Naive thymus-derived CD4-positive, alpha-beta T cell (primary cell): ENCODE measurements at places on chromosomes 7 and 10. TPM values are rescaled to one million over a fixed set of nuclear protein-coding genes. Genes with fewer than 3 reads are reported as not detected.

The SPDYE1 gene
- total RNA-seq = not detected

The HOXA2 gene
- total RNA-seq = not detected in 2 replicates

The CALHM2 gene
- 19.3 TPM for total RNA-seq

DNA sequence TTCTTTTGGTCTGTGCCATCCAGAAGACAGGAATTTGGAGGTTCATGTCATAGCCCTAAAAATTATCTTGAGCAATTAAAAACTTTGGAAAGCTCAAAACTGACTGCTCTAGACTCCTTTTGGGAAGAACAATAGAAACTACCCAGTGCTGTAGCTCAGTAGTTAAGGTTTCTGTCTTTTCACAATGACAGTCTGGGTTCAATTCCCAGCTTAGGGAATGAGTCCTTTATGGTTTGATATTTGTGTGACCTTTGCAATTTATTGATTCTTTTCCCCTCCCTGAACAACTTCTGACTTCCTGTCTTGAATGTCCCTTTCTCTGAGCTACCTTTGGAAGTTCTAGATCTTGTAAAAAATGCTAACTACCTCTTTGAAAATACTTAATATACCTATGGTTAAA lies 603.3 kb upstream of the IGFBP3 start:
- H3K36me3 ChIP-seq = no peaks in the 10 kb centered on the region
- DNase-seq = no peak
- H3K4me3 ChIP-seq = no peak overlapping the region
- no peaks in the 10 kb centered on the region for H3K4me1 ChIP-seq

The THNSL1 gene
- total RNA-seq = 2.5 and 2.6 TPM in 2 replicates

The PAPOLB gene
- not detected for total RNA-seq

The ARHGAP22 gene
- total RNA-seq = 1.6 TPM

The GNGT1 gene
- not detected for total RNA-seq

- no peak overlapping the region for H3K4me3 ChIP-seq
- no peak for DNase-seq
- no peaks in the 10 kb centered on the region for H3K36me3 ChIP-seq
Measured at GRCh38 chr10:90915766-90916075, 5.2 kb downstream of the ANKRD1 start.

The NEBL gene
- total RNA-seq = 0.13 TPM

DNA sequence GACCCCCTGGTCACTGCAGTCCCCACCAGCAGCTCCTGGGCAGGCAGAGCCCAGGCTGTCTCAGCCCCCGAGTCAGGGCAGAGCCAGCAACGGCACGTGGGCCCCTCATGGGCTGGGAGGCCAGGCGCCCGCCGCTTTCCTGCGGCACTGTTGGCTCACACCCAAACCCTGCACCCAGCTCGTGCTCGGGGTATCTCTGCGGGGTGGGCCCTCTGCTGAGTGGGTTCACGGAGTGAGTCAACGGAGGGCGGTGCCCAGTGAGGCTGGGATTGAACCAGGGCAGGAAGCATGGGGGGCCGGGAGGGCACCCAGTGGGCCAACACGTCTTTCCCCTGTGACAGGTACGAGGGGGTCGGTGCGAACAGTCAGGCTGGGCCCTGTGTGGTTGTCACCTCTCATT lies 28.9 kb downstream of the ADAP1 start:
- peaks cover 30% of the 10 kb centered on the region for H3K4me1 ChIP-seq
- no peaks in the 10 kb centered on the region for H3K36me3 ChIP-seq
- H3K27ac ChIP-seq = no peak overlapping the region
- H3K27me3 ChIP-seq = no peaks in the 10 kb centered on the region

The PAX2 gene
- not detected for total RNA-seq

DNA sequence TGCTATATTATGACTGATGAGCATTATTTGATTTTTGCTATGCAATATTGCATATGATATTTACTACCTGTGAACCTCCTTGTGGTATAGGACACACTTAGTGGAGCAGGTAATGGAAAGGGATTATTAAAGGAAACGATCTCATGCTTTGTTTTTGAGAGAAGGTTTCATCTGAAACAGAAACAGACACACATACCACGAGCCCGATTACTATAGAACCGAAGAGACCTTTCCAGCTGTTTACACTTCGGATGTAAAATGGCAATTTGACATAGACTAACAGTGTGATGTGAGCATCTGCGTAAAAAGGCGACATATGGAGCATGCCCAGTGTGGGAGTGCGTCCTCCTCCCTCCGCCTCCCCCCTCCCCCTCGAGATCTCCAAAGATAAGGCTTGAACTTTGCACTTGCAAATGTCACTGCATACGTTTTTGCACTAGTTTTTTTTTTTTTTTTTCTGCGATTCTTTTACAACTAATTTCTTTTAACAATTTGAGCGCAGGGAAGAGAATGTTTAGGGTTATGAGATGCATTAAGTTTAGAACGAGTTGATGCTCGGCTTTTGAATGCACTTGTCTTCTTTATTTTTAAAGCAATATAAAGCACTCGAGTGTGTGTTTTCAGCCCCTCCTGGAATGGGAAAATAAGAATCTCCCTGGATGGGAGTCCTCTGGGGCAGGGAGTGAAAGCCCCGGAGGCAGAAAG lies 251.0 kb downstream of the NSUN6 start:
- H3K4me1 ChIP-seq = no peaks in the 10 kb centered on the region
- no peak overlapping the region for H3K27ac ChIP-seq
- no peaks in the 10 kb centered on the region for H3K27me3 ChIP-seq

The TMEM248 gene
- total RNA-seq = 107 TPM

GRCh38 chr7:155247479-155248365 lies 50.0 kb upstream of the INSIG1 start:
- H3K4me1 ChIP-seq = no peaks in the 10 kb centered on the region
- H3K27ac ChIP-seq = no peak overlapping the region
- no peak for DNase-seq
- H3K4me3 ChIP-seq = no peak overlapping the region
- H3K36me3 ChIP-seq = no peaks in the 10 kb centered on the region

DNA sequence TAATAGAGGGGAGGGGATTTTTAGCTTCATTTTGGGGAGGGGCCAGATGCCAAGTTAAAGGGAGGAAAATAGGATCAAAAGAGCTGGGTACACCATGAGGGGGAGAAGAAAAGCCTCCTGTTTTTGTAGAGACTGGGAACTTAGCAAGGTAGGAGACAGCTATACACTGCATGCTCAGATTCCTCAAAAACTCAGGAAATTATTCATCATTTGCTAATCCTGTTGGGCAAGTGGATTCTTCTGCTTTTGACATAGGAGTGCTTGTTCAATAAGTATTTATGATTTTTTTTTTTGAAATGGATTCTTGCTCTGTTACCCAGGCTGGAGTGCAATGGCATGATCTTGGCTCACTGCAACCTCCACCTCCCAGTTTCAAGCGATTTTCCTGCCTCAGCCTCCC lies 73.4 kb downstream of the LYZL2 start:
- DNase-seq = no peak
- H3K27me3 ChIP-seq = no peaks in the 10 kb centered on the region
- no peak overlapping the region for H3K27ac ChIP-seq
- H3K36me3 ChIP-seq = no peaks in the 10 kb centered on the region
- H3K4me3 ChIP-seq = no peak overlapping the region

GRCh38 chr10:71701496-71702132 lies 18.0 kb downstream of the C10orf105 start:
- H3K4me1 ChIP-seq = peaks cover 1% of the 10 kb centered on the region
- H3K27ac ChIP-seq = no peak overlapping the region
- H3K27me3 ChIP-seq = no peaks in the 10 kb centered on the region
- no peak for DNase-seq
- H3K36me3 ChIP-seq = no peaks in the 10 kb centered on the region
- H3K4me3 ChIP-seq = no peak overlapping the region
